Liver (tissue), 10 donors: ENCODE measurements at places on chromosomes 2 and 18. TPM values are rescaled to one million over a fixed set of nuclear protein-coding genes. Genes with fewer than 3 reads are reported as not detected.

CHST10 gene
- polyA plus RNA-seq = 0.11 TPM

SPEG gene
- polyA plus RNA-seq = 0.57 TPM

CPLX4 gene
- not detected for polyA plus RNA-seq

FEV gene
- polyA plus RNA-seq = not detected

STARD6 gene
- polyA plus RNA-seq = not detected

FAM110C gene
- polyA plus RNA-seq = 4.9 TPM

REG1B gene
- not detected for polyA plus RNA-seq
